ENCODE measurements at places on chromosomes 16 and 17.

DNA sequence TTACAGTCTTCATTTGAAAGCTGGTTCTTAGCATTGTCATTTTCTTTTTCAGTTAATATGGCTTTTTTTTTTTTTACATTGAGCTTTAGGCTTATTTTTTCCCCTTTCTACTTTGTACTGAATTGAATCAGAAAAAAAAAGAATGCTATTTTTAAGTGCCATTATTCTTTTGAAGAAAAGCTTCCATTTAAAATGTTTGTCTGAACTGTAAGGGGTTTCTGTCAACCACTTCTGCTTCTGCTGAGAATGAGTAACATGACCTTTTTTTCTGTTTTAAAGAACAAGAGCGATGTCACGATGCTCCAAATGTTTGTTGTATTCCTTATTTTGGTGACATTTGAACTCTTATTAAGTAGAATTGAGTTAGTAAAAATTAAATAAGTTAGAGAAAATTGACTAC, 50.0 kb downstream of the MRTFB start:
- DNase-seq, result no peak

DNA sequence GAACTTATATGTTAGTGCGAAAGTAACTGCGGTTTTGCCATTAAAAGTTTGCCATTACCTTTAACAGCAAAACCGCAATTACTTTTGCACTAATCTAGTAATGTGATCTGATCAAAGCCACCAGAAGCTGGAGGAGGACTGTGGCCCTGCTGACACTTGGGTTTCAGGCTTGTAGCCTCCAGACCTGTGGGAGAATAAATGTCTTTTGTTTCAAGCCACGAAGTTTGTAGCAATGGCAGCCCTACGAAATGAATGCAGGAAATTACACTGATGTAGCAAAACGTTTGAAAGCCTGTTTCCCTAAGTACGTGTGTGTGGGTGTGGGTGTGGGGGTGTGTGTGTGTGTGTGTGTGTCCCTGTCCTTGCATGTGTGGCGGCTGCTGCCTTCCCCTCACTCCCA, 66.6 kb downstream of the WSB1 start:
- no peak for DNase-seq

GRCh38 chr17:4272972-4273368, 9.2 kb upstream of the ANKFY1 start:
- DNase-seq, result no peak

- no peak for DNase-seq
Measured at GRCh38 chr16:49365711-49366509, 7.7 kb upstream of the C16orf78 start.
